ENCODE measurements at places on chromosomes 1 and 21.
A peak's percentile ranks its signal among the peaks of the same experiment; 100 is the strongest.

DNA sequence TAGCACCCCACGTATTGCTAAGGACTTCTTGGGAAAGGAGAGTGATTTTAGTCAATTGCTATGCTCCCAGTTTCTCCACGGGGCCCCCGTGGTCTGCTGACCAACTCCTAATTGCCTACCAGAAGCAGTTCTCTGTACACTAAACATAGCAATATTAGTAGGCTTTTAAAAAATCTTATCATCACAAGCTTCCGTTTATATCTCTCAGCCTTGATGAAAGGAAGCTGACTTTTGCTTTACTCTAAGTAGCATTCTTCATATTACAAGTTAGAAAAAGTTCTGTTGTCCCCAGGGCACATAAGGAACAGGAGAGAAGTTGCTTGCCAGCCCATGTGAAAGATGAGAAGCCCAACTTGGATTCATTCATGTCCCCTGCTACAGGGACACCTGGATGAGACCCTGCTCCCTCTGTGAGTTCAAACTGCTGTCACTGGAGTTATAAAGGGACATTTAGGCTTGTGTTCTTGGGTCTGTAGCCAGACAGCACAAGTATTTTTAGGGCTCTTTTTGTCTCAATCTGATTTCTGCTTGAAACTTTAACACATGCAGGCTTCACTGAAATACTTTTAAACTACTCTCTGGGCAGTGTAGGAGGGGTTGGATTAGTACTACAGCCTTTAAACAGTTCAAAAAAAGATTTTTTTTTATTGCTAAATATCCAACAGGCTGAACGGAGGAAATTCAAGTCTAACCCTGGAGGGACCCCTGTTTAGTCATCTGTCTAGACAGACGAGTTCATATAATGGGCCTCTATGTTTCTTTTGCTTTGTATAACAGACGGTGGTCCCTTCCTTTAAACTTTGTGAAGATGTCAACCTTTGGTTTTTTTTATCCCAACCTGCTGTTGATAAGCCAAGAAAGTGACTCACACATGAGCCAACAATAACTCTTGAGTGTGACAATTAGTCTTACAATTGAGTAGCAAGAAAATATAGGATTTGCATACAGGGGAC is 29.5 kb downstream of the TGFB2 start:
- DNase-seq: peak; percentile 35

GRCh38 chr1:30305061-30305460 is 418.3 kb downstream of the MATN1 start:
- DNase-seq: no peak

DNA sequence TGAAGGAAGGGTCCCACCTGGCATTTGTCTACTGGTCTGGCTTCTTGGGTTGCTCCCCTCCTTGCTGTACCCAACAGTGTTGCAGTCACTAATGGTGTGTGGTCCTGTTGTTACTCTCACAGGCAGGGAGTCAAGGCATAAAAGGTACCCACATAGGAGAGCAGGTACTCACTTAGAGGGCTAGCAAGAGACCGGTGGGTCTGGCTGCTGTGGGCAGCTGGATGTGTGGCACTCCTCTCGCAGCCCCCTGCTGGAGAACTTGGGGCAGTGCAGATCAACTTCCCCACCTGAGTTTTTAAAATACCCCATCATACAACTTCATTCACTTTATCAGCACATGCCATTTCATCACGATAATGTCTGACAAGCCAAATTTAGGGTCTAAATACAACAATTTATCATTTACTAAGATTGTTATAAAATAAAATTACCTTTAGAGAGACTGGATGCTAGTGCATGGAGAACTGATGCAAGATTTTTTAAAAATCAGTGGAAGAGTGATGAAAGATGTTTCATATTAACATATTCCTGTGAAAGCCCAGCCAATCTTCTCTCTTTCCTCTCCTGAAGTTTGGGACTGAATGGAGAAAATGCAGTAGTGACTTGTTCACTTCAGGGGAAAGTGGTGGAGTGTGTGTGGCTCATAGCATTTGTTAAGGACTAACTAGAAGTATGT is 42.8 kb downstream of the ACP6 start:
- peak; percentile 20 for DNase-seq

GRCh38 chr1:71638081-71638766 is 557.4 kb upstream of the ZRANB2 start:
- DNase-seq: no peak

DNA sequence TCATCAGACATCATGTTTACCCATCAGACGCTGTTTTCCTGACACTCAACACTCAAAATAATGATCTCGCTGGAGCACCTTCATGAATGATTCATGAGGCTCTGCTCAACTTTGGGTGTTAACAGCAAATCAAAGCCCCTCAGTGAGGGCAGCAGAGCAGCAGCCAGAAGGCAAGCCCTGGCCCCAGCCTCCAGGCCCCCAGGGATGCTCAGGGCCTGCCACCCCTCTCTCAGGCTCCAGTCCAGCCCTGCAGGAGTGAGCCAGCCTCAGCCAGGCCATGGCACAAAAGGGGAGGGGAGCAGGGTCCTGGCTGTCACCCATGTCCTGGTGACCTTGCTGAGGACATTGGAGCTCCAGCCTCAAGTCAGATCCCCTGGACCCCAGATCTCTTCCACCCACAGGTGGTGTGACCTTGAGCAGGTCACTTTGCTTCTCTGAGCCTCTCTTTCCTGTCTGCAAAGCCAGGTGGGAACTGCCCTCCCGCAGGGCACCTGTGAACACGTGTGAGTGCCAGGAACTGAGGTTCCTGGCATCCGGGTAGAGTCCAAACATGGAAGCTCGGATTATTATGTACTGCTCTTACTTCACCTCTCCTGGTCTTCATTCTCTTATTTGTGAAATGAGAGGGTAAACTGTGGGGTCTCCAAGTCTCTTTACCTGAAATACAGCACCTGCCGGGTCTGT is 161.6 kb upstream of the VAMP3 start:
- DNase-seq: no peak

DNA sequence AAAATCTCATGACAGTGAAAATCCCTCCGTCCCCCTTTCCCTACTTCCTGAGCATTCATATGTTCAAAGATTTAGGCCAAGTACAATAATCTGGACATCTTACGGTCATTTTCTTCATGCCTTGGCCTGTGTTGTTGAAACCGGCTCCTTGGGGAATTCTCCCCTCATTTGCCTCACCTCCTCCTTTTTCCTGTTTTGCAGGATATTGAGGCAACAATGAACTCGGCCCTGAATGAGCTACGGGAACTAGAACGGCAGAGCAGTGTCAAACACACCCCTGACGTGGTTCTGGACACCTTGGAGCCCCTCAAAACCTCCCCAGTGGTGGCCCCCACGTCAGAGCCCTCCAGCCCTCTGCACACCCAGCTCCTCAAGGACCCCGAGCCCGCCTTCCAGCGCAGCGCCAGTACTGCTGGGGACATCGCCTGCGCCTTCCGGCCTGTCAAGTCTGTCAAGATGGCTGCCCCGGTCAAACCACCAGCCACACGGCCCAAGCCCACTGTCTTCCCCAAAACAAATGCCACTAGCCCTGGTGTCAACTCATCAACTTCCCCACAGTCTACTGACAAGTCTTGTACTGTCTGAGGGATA is 9.3 kb upstream of the IKBKE start:
- no peak for DNase-seq

DNA sequence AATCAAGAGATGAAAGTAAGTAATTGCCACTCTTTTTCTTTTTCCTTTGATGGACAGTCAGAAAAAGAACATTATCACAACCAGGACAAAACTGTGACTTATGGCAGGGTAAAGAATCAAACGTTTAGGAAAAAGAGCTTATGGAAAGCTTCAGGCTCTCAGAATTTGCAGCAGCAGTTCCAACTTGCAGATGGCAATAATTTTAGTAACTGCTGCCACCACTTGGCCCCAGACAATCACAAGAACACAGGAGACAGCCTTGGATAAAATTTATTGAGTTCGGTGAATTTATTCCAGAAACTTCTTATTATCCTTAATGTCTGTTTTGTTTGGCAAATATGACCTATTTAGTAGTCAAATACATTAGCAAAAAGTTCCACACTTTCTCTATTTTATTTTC is 804.4 kb downstream of the BRINP3 start:
- DNase-seq: no peak

DNA sequence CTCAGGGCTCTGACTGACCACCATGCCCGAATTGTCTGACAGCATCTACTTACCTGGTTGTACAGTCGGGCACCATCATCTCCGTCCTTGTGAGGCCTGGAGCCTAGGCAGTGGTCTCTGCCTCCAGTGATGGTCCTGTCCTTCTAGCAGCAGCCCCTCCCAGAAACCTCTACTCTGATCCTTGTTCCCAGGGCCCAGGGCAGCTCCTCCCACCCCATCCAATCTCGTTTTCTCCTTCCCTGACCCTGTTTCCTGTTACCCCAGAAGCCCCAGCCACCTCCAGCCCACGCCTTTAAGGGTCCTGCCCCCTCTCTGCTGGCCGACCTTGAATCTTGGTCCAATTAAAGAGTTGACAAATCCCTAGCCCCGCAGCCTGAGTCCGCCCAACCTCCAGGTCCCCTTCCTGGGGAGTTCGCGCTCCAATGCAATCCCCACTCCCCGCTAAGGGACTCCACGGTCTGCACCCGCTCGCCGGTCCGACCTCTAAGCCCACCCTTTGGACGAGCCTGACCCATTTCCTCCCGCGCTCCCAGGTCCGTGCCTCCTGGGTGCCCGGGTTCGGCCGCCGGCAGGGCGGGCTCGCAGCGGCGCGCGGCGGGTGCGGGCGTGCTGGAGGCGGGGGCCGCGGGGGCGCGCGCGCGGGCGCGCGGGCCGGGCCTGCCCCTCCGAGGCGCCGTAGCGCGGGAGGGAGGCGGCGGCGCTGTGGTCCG is at the start of gene B4GALT2:
B4GALT2 (plus strand) TSS at position 660 of the 710 bp plus-strand sequence. CDS start 1,951 bp downstream, outside the sequence.
- DNase-seq: peak; percentile 25

DNA sequence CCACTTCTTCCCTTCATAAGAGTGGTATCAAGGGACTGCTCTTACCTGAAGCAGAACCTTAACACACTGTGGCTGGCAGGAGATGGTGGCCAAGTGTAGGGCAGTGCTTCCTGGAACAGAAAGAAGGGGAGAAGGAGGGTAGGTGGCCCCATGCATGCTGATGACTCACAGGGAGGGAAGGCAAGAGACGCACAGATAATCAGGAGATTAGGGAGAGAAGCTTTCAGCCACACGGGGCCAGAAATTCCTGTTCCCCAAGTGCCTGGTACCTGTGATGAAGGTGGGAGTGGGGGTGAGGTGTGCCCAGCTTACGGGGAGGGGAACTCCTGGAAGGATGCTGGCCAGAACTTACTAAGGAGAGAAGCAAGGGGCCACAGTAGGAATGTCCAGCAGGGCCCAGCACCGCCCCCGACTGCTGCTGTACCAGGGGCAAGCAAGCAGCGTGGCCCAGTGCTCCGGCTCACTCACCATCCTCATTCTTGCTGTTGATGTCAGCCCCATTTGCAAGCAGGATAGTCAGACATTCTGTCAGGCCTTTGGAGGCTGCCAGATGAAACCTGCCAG is 7.7 kb downstream of the ANKRD35 start:
- no peak for DNase-seq

GRCh38 chr21:31193761-31194160 is 150.3 kb downstream of the TIAM1 start:
- no peak for DNase-seq

DNA sequence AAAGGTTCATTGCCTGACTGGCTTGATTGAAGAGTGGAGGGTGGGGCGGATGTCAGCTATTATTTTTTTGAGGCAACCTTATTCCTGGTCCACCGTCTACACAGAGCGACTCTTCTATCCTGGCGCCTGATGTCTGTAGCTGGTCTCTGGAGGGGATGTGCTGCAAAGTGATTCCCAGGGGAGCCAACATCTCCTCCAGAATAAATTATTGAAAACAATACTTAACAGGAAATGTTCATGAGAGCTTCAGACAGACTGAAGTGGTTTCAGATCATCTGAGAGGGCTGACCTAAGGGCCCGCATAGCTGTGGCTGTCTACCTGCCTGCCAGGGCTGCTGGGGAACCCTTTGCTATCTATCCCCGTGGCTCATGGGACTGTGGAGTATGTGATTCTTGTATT is 66.7 kb downstream of the TEX35 start:
- DNase-seq: no peak

DNA sequence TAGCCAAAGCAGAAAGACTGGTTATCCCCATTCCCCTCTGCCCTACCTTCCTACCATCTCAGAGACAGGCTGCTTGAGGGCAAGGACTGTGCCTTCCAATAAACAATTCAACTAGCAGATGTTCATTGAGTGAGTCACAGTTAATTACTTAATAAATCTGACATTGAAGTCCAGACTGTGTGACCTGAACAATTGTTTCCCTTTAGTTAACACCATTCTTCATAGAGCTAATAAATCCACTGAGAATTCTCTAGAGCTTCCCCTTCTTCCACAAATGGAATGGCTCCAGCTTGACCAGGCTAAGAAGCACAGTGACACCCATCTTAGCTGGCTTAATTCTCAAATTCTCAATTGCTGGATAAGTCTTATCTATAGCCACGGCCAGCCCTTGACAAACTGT is 61.9 kb upstream of the GJA5 start:
- DNase-seq: no peak

DNA sequence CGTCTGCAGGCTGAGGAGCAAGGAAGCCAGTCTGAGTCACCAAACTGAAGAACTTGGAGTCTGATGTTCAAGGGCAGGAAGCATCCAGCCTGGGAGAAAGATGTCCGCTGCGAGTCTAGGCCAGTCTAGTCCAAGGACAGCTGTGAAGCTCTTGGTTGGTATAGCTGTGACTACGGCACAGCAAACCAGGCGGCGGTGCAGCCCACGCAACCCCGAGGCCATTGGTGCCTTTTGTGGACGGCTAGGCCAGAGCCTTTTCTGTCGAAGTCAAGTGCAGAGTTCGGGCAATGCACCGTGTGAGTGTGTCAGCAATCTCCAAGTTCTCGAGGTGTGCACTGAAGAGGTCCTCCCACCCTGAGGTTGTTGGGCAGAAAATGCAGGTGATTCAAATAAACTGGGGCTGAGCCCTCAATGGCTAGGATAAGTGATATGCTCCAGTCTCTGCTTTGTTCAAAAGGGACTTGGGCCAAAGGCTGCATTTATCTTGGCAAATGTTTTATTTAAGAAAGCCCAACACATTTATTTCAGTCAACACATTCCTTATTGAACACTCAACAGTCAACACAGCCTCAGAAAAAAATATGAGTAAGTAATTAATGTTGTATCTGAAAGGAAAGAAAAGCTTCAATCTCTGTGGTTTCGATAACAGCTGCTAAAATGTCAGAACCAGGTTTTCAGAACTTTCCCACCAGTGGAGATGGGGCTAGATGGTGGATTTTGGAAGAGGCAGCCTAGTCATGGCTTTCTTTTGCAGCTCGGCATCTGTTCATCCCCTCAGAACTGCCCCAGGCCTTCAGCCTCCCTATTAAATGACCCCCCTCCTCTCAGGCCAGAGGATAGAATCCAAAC is 78.1 kb upstream of the COX20 start:
- no peak for DNase-seq

DNA sequence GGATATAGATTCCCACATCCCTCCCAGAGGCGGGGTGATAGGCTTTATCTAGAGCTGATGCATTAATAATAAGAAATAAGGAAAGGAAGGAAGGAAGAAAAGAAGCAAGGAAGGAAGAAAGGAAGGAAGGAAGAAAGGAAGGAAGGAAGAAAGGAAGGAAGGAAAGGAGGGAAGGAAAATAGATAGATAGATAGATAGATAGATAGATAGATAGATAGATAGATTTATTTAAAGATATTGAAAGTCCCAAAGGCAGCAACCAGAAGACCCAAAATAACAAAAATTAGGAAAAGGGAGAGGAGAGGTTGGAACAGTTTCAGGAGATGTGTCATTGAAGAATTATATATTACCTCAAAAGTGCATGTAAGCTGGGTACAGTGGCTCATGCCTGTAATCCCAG is 12.2 kb upstream of the SLC26A9 start:
- DNase-seq: no peak
